NCI-H1105 treated with DMSO at 0.1 percent for 48 hours (cell line): ENCODE measurements at places on chromosomes 2 and 18.

DNA sequence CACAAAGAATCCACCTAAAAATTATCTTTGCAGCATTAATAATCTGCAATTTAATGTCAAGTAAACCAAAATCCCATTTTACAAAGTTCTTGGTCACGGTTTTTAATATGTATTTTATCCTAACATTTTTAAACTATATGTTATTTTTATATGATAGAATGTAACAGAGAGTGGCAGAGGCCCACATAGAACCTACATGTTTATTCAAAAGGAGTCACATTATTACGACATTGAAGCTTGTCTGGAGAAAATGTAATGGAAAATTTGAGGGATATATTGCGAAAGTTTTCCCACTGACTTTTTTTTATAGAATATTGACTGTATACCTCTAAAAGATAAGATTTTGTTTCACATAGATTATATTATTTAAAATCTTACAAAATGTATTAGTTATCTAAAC is 89.7 kb upstream of the COL3A1 start:
- DNase-seq = no peak

GRCh38 chr2:25692143-25692542 is 18.8 kb upstream of the DTNB start:
- DNase-seq = no peak

DNA sequence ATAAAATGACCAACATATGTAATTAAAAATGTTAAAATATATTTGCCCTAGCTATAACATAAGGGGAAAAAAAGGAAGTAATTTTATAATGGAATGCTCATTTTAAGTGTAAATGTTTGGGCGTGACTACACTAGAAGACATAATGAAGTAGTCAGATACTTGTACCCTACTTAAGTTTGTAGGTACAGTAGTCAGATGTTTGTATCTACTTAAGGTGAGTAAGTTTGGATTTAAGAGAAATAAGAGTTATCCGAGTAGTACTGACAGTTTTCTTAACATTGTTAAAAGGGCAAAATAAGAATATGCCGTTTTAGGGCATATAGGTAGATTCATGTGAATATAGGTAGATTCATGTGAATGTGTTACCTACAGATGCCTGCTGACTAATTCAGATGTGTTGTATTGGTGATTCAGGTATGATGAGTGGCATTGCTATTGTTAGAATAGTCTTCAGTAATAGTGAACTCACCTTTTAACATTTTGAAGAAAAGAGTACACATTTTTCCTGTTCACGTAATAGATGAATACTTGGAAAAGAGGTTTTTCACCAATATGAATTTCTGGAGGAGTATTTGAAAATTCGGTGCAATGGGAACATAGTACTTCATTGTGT is 14.9 kb downstream of the VAPA start:
- no peak for DNase-seq

- DNase-seq = no peak
These were observed 225.3 kb upstream of the HDAC4 start for GRCh38 chr2:239625971-239626734.

DNA sequence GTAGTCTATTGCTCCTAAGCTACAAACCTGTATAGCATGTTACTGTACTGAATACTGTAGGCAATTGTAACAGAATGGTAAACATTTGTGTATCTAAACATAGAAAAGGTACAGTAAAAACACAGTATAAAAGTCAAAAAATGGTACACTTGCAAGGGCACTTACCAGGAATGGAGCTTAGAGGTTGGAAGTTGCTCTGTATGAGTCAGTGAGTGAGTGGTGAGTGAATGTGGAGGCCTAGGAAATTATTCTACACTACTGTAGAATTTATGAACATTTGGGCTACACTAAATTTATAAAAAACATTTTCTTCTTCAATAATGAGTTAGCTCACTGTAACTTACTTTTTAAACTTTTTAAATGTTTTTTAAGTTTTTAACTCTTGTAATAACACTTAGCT is 19.0 kb downstream of the NABP1 start:
- no peak for DNase-seq

GRCh38 chr2:23697256-23698075 is 229.5 kb downstream of the ATAD2B start:
- DNase-seq = no peak

DNA sequence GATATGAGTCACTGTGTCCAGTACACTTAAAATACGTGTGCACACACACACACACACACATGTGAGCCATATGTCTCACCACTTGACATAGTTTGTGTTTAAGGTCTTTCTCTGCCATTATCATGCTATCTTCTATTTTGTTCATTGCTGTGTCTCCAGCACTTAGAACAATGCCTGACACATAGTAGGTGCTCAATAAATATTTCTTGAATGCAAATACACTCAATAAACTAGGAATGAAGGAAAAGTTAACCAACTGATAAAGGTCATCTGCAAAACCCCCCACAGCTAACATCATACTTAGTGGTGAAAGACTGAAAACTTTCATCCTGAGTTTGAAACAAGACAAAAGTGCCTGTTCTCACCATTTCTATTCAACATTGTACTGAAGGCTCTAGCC is 4.4 kb downstream of the MOCOS start:
- DNase-seq = no peak

- DNase-seq = no peak
These were observed 11.1 kb downstream of the TRAPPC8 start for GRCh38 chr18:31931886-31932240.

GRCh38 chr2:16438613-16439321 is 226.9 kb downstream of the CYRIA start:
- no peak for DNase-seq
